ENCODE measurements at places on chromosomes 12 and 14.

GRCh38 chr12:68189821-68190242 is 30.3 kb upstream of the IFNG start:
- no peak for DNase-seq

- DNase-seq: no peak
Observed at GRCh38 chr12:3991798-3992580, 118.8 kb upstream of the PARP11 start.

DNA sequence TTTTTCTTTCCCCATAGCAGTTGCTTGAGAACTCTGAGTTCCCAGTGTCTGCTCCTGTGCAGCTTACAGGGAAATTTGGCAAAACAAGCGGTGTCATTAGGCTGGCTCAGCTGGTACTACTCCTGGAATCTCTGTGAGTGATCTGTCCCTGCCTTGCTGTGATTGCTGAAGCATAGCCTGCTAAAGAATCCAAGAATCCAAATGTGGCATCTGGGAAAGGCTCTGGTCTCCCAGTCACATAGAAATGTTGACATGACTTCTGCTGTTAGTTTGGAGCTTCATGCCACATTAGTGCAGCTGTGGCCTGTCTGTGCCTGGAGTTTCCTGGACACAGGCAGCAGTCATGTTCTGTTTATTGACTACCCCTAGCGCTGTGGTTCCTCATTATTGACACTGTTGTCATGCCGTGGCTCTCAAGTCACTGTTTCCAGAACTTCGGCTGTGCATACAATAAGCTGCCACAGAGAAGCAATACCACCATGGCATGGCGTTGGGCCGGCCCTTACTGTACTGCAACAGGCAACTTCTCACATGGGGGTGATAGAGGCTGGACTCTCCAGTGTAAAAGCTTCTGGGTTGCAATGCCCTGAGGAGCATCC is 166.8 kb downstream of the MYRFL start:
- no peak for DNase-seq

DNA sequence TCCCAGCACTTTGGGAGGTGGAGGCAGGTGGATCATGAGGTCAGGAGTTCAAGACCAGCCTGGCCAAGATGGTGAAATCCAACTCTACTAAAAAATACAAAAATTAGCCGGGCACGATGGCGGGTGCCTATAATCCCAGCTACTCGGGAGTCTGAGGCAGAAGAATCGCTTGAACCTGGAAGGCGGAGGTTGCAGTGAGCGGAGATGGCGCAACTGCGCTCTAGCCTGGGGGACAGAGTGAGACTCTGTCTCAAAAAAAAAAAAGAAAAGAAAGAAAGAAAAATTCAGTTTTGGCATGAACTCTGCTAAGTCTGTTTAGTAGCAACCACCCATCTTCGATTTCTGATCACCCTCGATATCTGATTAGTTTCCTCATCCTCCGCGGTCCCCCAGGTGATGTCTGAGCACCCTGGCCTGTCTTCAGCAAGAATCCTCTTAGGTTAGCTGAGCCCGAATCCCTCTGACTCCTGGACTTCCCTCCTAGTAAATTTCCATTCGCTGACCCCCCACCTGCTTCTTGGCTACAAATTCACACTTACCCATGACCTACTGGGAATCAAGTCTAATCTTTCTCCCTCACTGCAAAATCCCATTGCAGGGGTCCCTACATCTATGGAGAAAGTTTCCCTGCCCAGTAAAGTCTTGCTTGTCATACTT is 879 bp upstream of the HSPB8 start:
- no peak for DNase-seq

DNA sequence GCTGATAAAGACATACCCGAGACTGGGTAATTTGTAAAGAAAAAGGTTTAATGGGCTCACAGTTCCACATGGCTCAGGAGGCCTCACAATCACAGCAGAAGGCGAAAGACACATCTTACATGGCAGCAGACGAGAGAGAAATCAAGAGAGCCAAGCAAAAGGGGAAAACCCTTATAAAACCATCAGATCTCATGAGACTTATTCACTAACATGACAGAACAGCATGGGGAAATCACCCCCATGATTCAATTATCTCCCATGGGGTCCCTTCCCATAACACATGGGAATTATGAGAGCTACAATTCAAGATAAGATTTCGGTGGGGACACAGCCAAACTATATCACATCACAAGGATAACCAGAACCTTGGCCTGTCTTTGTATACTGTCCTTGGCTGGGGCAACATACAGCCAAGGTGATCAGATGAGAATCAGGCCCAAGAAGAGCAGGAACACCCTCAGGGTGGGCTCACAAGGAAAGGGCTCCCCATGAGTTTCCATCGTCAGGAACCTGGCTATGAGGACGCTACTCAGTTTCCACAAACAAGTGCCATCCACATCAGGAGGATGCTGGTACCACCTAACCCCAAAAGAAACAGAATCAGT is 152.7 kb downstream of the FOXN3 start:
- DNase-seq: no peak

DNA sequence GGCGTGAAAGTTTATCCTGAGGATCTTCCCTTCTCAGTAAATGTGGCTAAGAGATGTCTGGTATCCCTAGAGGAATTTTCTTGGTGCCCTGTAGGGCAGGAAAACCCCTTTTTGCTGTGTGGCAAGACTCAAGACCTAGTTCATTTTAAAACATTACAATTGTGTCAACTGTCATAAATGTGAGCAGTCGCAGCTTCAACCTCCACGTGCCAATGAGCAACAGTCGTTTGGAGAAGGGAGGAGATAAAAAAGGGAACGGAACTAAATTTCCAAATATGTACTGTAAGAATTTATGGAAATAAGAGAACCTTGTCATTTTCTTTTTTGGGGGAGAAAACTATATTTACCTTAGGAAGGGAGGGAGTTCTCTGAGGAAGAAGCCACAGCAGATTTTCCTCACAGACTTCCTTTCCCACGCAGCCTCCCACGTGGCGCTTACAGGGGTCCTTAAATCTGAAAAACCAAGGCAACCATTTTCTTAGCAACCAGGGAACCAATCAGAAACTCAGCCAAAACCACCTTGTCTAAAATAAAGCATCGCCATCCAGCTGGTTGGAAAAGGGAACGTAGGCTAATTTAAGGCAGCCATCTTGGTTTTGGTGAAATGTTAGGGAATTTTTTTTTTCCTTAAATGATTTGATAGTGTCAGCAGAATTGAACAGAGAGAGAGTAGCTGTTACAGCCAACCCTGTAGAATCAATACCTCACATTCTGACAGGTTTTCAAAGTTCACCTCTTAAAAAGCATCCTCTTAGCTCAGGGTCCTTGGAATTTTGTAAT is 99.1 kb downstream of the FIGNL2 start:
- DNase-seq: no peak

DNA sequence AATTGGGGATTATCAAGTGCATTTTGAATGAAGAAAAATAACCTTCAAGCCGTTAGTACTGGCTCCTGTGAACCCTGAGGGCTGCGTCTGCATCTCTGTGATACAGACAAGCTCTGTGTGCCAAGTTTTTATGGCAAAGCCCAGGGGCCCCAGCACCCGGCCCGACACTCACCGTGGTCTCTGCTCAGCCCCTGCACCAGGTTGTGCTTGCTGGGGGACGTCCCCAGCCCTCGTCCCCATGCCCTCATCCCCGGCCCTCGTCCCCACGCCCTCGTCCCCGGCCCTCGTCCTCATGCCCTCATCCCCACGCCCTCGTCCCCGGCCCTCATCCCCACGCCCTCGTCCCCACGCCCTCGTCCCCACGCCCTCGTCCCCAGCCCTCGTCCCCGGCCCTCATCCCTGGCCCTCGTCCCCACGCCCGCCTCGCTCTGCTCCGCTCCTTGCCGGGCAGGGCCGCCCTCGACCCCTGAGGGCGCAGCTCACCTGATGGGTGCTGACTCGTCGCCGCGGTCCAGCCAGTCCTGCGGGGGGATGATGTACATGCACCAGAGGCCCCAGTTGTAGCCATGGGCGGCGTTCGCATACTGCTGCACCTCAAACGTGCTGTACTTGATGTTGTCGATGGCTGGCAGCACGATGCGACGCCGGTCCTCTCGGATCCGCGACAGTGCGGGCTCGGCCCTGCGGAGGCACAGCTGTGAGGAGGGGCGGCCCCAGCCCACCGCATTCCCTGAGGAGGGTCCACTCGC is 72.0 kb downstream of the GALNT9 start:
- no peak for DNase-seq

- DNase-seq: no peak
Observed at GRCh38 chr12:57404966-57405640, 25.7 kb downstream of the R3HDM2 start.

GRCh38 chr12:54412348-54412747 is 6.7 kb downstream of the ITGA5 start:
- DNase-seq: no peak

DNA sequence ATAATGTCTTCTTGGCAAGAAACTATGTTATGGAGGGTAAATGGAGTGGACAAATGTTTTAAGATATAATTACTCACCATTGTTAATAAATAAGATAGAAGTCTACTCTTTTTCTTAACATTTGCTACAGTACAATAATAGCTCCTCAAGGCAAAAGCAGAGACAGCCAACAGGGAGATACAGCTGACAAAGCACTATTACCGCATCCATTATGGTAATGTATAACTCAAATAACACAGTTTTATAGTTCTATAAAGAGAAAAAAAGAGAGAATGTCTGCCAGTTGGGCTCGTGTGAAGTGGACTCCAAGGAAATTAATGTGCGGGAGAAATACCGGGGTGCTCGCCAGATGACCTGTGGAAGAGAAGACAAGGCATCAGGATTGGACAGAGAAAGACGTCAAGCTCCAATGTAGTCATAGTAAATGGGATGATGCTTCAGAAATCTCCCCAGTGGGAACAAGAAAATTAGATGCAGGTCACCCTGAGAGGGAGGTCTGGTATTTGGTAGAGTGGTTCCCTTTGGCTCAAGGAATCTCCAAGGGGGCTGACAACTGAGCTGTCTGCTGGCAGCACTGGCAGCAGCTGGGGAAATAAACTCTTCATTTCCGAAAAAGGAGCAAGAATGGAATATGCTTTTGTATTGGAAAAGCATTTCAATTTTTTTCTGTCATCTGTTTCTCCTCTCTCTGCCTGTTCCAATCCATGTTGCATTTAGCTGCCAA is 343.9 kb downstream of the LRFN5 start:
- DNase-seq: no peak

- DNase-seq: no peak
Observed at GRCh38 chr12:123939716-123940626, 32.7 kb downstream of the CCDC92 start.

DNA sequence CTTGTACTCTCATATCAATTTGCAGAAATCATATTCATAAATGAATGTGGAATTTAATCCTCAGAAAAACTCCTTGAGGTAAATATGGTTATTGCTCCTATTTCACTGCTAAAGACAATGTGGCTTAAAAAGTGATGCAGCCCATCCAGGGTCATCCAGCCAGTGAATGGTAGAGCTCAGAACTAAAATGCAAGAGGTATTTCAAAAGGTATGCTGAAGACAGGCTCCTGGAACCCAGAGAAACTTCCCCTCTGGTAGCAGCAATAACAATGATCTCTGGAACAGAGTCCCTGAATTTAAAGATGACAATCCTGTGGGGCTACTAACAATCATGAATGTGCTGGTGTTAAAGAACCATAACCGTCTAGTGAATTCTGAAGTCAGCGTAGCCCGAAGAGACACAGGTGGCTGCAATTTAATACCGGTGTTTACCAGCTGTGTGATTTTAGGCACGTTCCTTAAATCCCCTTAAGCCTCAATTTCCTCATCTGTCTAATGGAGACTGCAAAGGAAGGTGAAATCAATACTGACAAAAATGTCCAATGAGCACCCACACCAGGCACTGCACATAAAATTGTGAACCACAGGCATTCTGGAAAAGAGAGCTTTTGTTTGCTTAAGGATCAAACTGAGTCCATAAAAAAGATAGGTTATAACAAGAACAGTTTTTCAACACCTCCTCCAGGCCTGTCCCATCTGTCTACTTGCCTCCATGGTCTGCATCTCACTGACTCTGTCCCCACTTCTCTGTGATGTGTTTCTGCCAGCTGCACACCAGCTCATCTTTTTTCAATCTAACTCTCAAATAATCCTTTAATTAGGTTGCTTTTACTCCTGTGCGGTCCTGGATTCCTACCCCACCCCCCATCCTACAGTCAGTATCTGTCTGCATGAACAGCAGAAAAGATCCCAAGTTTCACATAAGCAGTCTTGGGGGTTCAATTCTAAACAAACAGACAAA is 10.5 kb downstream of the TM7SF3 start:
- no peak for DNase-seq

GRCh38 chr14:98912655-98913054 is 359.3 kb downstream of the BCL11B start:
- no peak for DNase-seq

DNA sequence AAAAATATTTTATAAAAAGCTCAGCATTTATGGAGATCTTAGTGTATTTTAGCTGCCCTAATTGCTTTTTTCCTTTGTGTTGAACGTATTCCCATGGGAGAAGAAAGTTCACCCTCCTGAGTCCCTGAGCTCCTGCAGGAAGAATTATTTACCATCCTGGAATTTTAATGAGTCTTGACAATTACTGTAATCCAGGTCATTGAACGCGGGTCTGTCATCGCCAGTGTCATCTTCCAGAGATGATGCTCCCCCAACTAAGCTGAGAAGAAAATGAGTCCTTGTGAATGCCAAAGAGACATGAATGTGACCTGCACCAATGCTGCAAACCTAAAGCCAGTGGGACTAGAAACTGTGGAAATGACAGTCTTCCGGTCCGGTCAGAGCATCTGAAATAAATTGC is 129.5 kb downstream of the FBXL14 start:
- no peak for DNase-seq

DNA sequence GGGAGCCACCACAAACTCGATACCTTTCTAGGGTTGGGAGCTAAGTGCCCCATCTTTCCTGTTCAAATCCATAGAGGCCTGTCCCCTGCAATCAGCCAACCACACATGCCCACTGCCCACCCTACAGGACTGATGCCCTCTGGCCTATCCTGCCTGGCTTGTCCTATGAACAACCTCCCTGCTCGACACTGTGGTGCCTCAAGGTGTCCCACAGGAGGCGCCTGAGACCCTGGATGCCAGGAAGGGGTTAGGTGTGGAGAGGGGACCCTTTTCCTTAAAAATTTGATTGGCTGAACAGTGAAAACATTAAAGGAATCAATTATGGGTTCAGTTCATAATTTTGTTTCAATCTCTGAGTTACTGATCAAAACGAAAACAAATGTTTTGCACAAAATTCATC is 97.3 kb upstream of the FZD10 start:
- no peak for DNase-seq

- DNase-seq: no peak
Observed at GRCh38 chr12:127723251-127723650, 543.7 kb upstream of the TMEM132C start.

DNA sequence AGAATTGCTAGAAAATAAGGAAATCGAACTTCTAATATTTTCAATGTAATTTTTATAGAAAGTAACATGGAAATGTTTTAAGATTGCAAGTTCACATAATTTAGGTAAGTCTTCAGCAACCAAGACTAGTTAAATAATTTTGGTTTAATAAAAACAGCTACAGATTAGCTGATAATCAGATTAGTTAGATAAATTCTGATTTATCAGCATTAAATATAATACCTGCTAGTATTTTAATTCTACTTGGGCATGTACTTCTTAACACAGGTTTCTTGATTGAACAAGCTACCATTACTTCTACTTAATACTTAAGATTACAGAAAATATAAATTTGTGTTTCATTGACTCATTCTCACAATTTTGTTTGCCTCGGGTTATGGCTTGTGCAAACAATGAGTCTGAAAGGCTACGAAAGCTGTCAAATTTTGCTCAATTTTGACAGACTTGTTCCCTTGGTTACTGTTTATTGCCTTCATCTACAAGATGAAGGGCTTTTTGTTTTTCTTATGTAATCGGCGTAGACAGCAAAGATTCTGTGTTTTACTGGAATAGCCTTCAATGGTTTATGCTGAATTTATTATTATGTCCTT is 116.1 kb upstream of the NUDT4 start:
- no peak for DNase-seq

Measured in stimulated activated CD8-positive, alpha-beta memory T cell treated with anti-CD3 and anti-CD28 coated beads, Interleukin-15, amount 100 ng/mL, for 1 hour (primary cell).